NCI-H1092 treated with DMSO at 0.1 percent for 48 hours (cell line): ENCODE measurements at places on chromosomes 1 and 21.

DNA sequence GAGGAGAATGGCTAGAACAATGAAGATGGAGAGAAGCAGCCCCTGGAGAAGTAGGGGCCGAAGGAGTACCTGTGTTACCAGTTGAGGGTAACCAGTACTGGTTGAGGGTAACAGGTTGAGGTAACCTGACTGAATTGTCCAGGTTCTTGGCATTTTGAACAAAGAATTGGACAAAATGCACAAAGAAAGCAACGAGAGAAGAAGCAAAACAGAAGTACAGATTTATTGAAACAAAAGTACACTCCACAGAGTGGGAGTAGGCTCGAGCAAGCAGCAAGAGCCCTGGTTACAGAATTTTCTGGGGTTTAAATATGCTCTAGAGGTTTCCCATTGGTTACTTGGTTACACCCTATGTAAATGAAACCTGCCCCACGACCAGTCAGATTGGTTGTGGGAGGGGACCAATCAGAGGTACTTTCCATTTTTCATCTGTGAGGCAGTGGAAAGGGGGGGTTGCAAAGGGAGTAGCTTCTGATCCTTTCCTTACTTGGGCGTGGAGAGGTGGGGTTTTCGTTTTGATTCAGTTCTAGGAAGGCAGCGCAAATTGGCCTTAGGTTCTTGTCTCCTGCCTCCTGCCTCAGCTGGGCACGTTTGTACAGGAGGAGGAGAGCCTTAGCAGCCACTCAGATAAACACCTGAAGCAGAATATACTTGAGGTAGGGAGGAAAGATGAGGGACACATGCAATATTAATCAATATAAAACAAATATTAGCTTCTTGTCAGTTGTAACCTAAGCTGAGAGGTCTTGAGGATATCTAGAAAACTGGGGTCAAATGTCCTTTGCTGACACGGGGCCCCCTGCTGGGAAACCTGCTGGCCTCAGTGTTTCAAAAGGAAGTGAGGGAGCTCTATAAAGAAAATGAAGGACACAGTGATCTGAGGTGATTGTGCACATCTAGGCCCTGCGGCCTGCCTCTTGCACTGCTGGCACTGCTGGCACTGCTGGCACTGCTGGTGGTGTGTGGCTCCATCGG is 14.3 kb upstream of the LSM10 start:
- peak; percentile 31 for DNase-seq

- DNase-seq, result no peak
Measured at GRCh38 chr1:101371259-101371658, 134.4 kb downstream of the S1PR1 start.

- DNase-seq, result no peak
Measured at GRCh38 chr1:28155628-28156027, 20.9 kb downstream of the PTAFR start.

DNA sequence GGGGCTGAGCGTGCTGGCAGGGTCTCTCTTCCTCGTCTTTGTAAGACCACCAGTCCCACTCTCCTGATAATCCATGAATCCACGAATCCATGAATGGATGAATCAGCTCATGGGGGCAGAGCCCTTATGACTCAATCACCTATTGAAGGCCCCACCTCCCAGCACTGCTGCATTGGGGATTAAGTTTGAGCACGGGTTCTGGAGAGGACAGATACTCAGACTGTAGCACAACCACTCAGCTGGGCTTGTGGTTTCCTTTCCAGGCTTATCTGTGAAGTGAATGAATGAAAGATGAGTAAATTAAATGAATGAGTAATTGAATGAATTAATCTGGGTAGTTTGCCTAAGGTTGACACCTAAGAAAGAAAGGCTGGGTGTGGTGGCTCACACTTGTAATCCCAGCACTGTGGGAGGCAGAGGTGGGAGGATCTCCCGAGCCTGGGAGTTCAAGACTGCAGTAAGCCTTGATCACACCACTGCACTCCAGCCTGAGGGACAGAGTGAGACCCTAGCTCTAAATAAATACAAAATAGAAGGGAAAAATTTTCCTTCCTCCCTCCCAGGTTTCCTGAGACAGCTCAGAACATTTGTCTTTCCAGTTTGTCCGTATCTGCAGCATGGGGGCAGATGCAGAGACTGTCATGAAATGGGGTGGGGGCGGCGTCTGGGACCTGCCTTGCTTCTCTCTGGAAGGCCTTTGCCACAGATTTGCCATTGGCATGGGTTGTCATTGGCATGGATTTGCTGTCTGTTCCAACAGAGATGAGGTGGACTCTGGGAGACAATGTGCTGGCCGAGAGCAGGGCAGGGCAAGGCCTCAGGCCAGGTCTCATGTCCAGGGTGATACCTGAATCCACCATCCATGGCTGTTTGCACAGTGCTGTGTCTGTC is 187.7 kb upstream of the C1orf174 start:
- DNase-seq, result no peak

DNA sequence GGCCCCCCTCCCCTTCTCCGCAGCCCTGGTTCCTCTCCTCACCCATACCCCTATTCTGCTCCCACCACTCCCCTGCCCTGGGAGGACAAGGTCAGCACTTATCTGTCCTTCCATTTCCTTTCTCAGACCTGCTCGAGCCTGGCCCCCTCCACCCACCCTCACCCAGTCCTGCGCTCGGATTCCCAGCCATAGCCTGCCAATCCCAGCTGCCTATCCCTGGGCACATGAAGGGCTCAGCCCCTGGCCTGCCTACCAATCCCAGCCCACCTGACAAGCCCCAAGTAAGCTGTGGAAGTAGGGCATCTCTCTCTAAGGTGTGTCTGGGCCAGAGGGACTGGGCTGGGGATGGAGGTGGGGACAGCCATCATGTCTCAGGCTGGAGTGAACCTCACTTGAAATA is 5.4 kb downstream of the BLACAT1 start:
- no peak for DNase-seq

GRCh38 chr1:21761052-21761451 is 21.9 kb downstream of the USP48 start:
- DNase-seq, result no peak

DNA sequence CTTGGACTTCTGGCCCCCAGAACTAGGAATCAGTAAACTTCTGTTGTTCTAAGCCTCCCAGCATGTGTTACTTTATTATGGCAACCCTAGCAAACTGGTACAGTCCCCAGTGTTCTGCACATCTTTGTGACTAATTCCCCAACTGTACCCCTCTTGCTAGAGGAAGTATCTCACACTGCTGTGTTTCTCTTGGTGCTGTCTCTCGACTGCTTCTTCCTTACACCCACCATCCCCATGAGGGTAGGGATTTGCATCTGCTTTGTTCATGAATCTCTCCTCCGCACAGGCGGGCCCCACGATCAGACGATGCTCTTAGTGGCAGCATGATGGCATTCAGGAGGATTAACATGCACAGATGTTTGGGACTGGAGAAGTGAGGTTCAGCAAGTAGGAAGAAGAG is 46.7 kb downstream of the CLIC6 start:
- DNase-seq, result no peak

DNA sequence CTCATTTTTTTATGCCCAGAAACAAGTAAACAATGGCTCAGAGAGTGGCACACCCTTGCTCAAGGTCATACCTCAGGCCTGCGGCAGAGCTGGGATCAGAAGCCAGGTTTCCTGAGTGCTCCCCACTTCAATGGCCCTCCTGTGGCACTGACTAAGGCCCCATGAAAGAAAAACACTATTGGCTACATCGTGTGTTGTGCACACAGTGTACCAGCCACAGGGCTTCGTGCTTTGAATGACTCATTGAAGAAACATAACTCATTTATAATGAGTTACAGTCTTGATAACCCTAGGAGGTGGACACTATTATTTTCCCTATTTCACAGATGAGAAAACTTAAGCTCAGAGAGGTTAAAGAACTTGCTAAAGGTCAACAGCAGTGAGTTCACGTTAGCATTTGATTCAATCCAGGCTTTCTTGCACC is 91.2 kb downstream of the TRABD2B start:
- no peak for DNase-seq

DNA sequence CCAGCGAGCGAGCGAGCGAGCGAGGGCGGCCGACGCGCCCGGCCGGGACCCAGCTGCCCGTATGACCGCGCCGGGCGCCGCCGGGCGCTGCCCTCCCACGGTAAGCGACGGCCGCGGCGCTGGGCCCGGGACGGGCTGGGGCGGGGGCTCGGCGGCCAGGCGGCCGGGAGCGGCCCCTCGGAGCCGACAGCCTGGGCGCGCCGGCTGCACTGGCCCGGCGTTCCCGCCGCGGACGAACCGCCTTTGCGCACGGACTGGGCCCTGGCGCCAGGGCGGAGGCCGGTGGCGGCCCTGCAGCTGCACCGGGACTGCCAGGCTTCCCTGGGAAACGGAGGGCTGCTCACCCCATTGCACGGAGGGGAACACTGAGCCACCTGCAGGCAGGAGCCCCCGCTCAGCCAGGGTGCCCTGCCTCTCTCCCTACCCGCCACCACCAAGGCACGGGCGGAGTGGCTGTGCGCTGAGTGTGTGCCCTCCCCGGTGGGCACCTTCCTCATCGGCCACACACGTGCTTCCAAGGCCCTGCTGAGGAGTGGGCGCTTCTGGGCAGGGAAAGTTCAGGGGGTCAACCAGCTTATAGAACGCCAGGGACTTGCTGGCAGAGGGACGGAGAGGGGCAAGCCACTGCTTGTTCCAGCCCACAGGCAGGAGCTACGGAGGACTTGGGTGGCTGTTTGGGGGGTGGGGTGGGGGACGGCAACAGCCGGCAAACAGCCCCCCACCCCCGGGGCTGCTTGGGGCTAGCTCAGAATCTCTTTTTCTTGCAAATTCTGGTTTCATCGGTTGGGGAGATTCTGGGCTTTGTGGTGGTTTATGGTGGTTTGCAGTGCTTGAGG is 532 bp downstream of the CSF1 start:
- DNase-seq, result no peak

- DNase-seq, result no peak
Measured at GRCh38 chr1:3902111-3902511, 2.0 kb upstream of the C1orf174 start.

- no peak for DNase-seq
Measured at GRCh38 chr1:113928187-113928930, 765 bp upstream of the HIPK1 start.

DNA sequence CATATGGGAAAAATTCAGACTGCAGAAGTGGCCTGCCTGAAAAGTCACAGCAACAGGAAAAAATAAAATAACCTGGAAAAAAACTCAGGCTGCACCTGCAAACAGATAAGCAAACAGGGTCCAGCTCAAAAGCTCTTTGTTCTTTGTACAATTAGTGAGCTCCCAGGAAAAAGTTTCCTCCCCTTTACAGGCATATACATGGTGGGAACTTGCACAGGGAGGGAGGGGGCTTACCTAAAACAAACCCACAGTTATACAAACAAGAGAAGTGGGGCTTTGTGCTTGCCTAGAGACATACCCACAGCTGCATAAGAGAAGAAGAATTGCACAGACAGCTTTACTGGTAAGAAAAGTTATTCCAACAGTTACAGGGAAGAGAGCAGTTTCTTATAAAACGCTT is 31.7 kb upstream of the COG2 start:
- DNase-seq, result no peak

GRCh38 chr1:228315945-228316588 is 90.6 kb downstream of the TRIM11 start:
- no peak for DNase-seq

DNA sequence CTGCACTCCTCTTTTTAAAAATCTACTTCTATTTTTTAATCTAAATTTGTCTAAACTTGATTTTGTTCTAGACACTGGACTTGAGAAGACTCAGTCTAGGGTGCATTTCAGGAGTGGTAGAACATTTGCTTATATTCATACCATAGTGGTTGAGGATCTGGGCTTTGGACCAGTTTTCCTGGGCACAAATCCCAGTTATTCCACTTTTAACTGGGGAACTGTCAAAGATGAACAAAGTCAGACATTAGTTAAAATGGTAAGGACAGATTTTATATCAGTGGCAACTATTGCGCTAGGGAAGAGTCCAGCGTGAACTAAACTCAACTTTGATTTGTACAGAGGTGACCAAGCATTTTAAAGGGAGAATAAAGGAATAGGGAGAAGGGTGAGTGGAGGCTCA is 102.4 kb downstream of the FMN2 start:
- DNase-seq, result no peak

DNA sequence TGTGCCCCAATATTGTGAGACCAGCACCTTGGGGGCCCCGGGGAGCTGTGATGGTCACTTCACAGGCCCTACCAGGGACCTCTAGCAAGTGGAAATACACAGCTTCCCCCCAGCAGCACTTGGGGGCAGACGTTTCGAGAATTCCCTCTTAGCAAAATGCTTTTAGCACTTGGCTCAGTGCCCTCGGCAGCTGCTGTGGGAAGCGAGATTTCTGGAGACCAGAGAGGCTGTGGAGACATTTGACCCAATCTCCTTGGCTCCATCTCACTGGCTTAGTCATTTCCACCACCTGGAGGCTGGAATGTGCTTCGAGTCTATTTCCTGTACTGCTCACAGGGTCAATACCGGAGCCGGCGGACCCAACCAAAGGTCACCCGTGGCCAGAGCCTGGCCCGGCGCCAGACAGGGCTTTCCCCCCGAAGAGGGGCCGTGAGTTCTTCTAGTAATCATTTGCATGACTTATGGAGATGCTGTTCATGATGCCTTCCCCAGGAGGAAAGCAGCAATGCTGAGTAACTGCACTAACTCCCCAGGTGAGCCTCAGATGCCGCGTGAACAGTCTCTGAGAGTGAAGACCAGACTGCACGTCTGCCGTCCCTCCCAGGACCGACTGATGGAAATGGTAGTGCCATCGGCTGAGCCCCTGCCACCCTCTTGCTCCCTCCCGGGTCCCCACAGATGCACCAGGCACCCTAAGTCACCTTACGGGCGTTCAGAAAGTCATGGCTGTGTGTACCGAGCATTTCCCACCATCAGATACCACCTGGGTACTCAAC is 4.4 kb upstream of the C2CD2 start:
- DNase-seq, result peak; percentile 61

DNA sequence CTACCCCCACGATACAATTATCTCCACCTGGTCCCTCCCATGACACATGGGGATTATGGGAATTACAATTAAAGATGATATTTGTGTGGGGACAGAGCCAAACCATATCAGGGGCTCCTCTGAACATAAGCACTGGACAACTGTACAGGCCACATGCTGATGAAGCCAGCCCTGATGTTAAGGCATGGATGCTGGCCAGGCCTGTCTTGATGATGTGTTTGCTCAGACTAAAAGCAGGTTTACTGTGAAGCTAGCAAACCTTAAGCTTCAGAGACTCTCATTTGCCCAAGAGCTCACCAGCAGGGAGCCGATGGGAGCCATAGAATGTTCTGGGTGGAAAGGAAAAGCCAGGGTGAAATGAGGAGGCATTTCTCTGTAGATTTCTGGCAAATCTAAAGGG is 135.3 kb upstream of the KCNK1 start:
- no peak for DNase-seq

GRCh38 chr1:228646717-228647522 is 88.4 kb upstream of the RHOU start:
- peak; percentile 77 for DNase-seq
